ENCODE measurements at places on chromosomes 3 and 15.

GRCh38 chr3:26838026-26838425, 215.5 kb downstream of the LRRC3B start:
- DNase-seq = no peak

DNA sequence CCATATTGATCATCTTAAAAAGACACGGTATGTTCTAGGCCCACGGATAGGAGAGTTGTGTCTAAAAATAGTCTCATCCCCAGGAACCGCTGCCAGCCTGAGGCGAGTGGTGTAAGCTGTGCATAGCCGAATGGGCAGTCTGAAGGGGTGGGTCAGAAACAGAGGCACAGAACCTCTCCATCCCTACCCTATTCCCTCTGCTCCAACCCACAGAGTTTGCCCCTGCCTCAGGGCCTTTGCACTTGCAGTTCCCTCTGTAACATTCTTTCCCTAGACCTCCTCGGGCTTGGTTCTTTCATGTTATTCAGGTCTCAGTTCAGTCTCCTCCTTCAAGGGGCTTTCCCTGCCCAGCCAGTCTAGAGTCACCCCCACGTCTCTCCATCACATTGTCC, 4.8 kb downstream of the SCN5A start:
- no peak for DNase-seq

GRCh38 chr15:88658972-88659931, 20.4 kb downstream of the ISG20 start:
- no peak for DNase-seq

- DNase-seq = peak; percentile 65
Observed at GRCh38 chr3:149971403-149972075, 844 bp upstream of the PFN2 start.

DNA sequence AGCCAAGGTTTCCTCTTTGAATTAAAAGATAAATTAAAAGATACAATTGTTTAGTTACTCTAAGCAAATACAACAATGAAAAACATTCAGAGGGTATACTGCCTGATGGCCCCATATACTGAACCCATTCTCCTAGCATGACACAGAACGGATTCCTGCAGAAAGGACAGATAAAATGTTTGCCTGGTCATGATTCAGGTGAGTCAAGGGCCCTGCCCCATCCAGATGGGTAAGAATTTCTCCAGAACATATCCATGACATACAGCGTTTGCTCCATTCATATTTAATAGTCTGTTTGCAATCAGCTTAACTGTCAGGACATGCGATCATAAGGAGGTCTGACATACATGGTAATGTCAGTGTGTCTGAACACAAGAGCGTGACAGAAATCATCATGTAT, 8.6 kb downstream of the TMEM41A start:
- no peak for DNase-seq

- no peak for DNase-seq
Observed at GRCh38 chr3:25775936-25776335, 7.3 kb downstream of the NGLY1 start.

Data from C1 segment of cervical spinal cord (tissue), 14 donors.